Stimulated activated CD4-positive, alpha-beta T cell treated with anti-CD3 and anti-CD28 coated beads, Interleukin-15, amount 100 ng/mL, for 1 hour (primary cell): ENCODE measurements at places on chromosomes 2 and 18.

- peak; percentile 71 for DNase-seq
These were observed 47.4 kb downstream of the LRRFIP1 start for GRCh38 chr2:237674731-237675276.

DNA sequence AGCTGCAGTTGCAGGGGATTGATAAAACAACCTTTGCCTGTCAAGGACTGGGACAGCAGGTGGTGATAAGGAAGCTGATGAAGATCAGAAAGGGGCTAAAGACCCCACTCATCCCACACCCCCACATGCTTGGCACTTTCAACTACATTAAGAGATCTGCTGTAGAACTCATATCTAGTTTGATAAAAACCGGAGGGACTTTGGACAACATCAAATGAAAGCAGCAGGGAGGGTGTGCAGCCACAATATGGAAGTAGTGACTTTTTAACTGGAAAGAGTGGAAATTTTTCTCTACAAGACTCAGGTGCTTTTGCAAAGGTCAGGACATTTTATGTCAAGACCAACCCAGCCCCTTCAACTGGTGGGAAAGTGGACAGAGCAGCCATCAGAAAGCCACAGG lies 56.8 kb downstream of the TBC1D8 start:
- DNase-seq = no peak

GRCh38 chr2:148519013-148519412 lies 125.5 kb upstream of the EPC2 start:
- no peak for DNase-seq

DNA sequence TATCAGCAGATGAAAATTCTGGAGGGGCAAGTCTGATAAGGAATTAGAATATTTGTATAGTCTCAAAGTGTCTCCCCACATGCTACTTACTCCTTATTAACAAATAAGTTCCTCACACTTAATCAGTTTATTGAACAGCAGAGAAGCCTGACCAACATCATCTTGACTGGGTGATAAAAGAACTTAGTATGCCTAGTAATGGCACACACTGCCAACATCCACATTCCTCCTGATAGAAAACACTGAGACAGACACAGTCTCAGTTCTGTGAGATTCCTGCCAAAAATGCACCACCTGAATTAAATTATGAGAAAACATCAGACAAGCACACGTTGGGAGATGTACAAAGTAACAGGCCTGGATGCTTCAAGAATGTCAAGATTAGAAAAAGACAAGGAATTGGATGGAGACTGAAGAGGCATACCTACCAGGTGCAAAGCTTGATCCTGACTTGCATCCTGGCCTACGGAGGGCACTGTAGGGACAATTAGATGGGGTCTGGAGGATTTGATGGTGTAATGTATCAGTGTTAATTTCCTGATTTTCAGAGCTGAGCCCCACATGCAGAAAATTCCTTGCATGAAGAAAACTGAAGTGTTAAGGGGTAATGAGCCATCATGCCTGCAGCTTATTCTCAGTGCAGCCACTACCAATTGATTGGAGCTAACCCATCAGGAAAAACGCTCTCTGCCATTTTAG lies 200.4 kb upstream of the SH3BP4 start:
- no peak for DNase-seq

GRCh38 chr2:204680576-204680975 lies 135.3 kb downstream of the PARD3B start:
- DNase-seq = no peak

GRCh38 chr18:54392543-54393023 lies 34.9 kb downstream of the C18orf54 start:
- DNase-seq = no peak

DNA sequence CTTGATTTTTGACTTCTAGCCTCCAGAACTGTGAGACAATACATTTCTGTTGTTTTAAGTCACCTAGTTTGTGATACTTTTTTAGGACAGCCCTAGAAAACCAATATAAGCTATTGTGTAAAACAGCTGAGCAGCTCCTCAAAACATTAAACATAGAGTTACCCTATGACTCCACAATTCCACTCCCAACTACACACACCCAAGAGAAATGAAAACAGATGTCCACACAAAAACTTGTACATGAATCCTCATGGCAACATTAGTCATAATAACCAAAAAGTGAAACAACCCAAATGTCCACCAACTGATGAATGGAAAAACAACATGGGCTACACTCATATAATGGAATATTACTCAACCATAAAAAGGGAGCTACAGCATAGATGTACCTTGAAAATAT lies 32.6 kb downstream of the TNS1 start:
- no peak for DNase-seq

- DNase-seq = no peak
These were observed 184.1 kb upstream of the ACVR2A start for GRCh38 chr2:147660680-147661079.

- no peak for DNase-seq
These were observed 111.1 kb upstream of the ACAA2 start for GRCh38 chr18:49924293-49924983.

DNA sequence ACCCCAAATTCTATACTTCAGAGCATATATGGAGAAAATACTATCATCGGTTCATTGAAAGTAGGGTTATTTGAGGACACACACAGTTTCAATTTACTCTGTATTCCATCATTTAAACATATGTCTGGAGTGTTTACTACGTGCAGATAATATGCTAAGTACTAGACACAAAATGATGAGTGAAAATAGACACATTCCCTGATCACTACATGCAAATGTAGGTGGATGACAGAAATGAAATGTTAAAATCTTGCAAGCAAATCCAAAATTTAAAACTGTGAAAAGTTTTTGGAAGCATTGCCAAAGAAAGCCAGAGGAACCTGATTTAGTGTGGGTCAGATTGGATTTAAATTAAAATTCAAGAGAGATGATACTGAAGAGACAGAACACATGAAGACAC lies 1106.6 kb downstream of the CBLN2 start:
- DNase-seq = no peak

DNA sequence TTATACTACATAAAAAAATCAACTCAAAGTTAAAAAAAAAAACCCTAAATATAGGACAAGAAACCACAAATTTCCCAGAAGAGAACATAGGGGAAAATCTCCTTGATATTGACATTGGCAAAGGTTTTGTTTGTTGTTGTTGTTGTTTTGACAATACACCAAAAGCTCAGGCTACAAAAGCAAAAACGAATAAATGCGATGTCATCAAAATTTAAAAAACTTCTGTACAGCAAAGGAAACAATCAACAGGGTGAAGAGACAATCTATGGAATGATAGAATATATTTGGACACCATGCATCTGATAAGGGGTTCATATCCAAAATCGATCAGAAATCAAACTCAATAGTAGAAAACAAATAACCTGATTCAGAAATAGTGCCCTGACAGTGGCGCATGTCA lies 65.0 kb upstream of the L3MBTL4 start:
- no peak for DNase-seq

GRCh38 chr2:105376010-105376409 lies 22.8 kb downstream of the FHL2 start:
- DNase-seq = no peak

- no peak for DNase-seq
These were observed 157.7 kb downstream of the COL4A4 start for GRCh38 chr2:227006189-227006897.

DNA sequence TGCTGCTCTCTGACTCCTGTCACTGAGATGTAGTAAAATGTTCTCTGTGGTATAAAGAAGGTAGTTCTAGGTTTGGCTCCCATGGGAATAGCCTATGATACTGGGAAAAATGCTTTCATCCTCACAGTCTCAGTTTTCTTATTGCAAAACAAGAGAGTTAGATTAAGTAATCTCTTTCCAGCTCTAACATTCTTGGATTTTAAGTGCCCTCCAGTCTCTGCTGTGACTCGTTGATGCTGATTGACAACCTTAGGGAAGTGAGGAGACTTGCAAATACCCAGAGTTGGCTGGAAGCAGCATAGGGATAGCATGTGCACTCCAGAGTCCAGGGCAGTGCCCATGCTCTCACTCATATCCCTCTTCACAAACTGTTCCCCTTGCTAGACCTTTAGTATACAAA lies 534.9 kb downstream of the SLC4A3 start:
- no peak for DNase-seq

- no peak for DNase-seq
These were observed 184.5 kb downstream of the MTX2 start for GRCh38 chr2:176453784-176454183.

DNA sequence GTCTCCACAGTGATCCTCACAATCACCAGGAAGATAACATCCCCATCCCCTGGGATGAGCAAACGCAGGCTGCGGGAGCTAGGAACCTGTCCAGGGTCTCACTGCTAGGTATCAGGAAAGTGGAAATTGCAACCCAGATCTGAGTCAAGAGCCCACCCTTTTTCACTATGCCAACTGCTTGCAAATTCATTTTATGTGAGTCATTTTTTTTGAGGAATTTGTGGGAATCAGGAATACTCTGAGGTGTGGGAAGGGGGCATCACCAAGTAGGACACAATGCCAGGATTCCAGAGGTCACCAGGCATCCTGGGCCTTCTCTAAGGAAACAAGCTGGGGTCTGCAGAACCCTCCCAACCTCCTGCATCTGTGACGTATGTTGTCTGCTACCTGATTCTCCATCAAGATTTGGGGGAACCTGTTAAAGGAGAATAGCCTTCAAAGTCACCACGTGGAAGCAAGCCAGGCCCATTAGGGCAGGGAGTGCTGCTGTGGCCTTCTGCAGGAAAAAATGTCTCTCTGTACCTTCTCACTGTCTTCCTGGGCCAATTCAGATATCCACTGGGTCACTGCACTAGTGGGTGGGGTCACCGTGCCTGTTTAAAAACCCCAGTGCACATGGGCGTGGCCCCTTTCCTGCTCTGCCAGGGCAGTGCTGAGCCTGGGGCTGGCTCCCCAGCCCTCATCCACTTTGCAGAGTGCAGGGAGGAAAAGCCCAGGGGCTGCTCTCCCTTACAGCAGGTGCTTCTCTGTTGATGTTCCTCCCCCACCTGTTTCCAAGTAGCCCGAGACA lies 50.2 kb downstream of the MCFD2 start:
- no peak for DNase-seq

DNA sequence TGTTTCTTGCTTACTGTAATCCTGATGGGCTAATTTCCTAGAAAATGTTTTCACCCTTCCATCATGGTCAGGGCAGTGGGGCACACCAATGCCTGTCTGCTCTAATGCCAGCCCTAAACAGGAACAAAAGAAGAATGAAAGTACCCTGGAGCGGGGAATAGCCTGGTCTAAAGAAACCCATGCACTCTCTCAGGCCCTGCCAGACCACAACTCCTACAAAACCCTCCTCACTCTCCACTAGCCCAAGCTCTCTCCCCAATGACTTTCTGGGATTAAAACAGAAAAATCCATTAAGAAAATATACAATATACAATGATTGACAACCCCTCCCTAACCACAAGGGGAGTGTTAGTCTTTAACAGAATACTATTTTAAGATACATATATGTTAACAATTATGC lies 67.6 kb downstream of the AAK1 start:
- DNase-seq = no peak
